ENCODE measurements at places on chromosomes 16 and 17. TPM values are rescaled to one million over a fixed set of nuclear protein-coding genes. Genes with fewer than 3 reads are reported as not detected.

GRCh38 chr16:57749101-57749692 is 13.6 kb downstream of the KATNB1 start:
- no peaks in the 10 kb centered on the region for H3K4me1 ChIP-seq
- H3K4me3 ChIP-seq: no peak overlapping the region
- H3K27ac ChIP-seq: no peak overlapping the region
- H3K36me3 ChIP-seq: no peaks in the 10 kb centered on the region
- no peak for DNase-seq
- no peaks in the 10 kb centered on the region for H3K27me3 ChIP-seq

- no peaks in the 10 kb centered on the region for H3K4me1 ChIP-seq
- no peak for DNase-seq
- H3K4me3 ChIP-seq: no peak overlapping the region
- H3K36me3 ChIP-seq: no peaks in the 10 kb centered on the region
Measured at GRCh38 chr16:82846806-82847205, 220.0 kb downstream of the CDH13 start.

- H3K4me3 ChIP-seq: no peak overlapping the region
- no peak for DNase-seq
- no peak overlapping the region for H3K27ac ChIP-seq
- H3K36me3 ChIP-seq: no peaks in the 10 kb centered on the region
Measured at GRCh38 chr17:29607557-29608195, 14.7 kb downstream of the ANKRD13B start.

DNA sequence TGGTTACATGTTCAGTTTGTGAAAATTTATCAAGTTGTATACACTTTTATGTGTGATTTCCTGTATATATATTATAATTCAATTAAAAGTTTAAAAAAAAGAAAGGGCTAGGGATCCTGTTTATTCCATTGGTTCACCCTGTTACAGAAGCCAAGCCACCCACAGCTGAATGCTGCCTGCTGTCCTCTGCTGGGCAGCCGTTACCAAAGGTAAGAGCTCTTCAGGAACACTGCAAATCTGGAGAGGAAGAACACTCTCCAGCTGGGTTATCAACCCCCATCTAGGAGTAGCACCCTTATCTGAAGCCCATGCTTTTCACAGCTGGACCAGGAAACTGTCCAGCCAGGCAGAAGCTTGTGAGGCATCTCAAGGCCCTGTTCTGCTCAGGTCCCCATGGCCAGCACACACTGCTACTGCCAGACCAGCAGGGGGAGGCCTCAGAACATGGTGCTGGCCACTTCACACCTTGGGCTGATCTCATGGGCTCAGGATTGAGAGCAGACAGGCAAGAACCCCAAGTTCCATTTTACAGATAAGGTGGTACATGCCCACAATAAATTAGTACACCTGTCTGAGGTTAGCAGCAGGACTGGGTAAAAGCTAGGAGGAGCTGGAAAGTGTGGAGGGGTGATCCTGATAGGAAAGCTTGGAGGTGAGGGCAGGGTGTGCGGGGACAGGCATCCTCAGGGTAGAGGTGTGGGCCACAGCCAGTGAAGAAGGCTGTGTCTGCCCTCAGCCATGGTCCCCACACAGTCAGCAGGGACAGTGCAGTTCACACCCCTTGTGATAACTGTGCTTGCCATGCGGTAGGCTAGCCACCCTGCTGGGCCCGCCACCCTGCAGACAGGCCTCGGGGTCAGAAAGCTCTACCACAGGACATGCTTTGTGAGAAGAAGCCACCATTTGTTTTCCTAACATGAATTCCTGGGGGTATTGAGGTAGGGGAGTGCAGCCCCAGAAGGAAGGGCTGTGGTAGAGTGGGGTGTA is 54.3 kb upstream of the SREBF1 start:
- no peaks in the 10 kb centered on the region for H3K27me3 ChIP-seq
- DNase-seq: peak; percentile 89
- H3K27ac ChIP-seq: peak overlapping the region; percentile 50

GRCh38 chr17:51373489-51374152 is 113.3 kb downstream of the UTP18 start:
- H3K36me3 ChIP-seq: no peaks in the 10 kb centered on the region
- no peak overlapping the region for H3K27ac ChIP-seq
- no peak overlapping the region for H3K4me3 ChIP-seq
- H3K4me1 ChIP-seq: no peaks in the 10 kb centered on the region
- no peaks in the 10 kb centered on the region for H3K27me3 ChIP-seq
- DNase-seq: no peak

DNA sequence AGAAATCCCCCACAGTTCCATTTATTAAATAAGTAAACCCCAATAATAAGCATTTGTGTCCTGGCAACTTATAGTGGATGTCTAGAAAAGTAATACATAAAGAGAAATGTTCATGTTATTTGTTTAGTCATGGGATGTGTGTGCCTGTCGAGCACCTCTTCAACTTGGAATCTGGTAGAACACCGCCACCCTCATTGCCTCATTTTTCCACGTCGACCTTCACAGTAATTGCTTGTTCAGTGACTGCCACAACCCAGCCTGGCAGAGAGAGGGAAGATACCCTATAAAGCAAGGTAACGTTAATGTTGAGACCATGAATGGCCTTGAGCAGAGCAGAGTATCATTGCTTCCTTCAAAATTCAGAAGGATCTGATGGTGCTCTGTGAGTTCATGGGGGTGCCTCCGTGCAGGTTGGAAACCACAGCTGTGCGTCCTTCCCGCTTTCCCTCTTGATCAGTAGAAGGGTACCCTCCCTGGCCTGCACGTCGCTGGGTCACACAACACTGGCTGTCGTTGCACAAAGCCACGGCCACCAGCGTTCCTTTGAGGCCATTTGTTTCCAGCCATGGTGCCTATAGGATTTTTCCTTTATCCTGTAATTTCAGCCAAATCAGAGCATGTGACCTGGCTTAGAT is 3.7 kb upstream of the DNASE1 start:
- DNase-seq: no peak
- no peak overlapping the region for H3K27ac ChIP-seq
- no peaks in the 10 kb centered on the region for H3K27me3 ChIP-seq

- no peak for DNase-seq
- no peaks in the 10 kb centered on the region for H3K4me1 ChIP-seq
- H3K27me3 ChIP-seq: no peaks in the 10 kb centered on the region
- H3K36me3 ChIP-seq: no peaks in the 10 kb centered on the region
- H3K27ac ChIP-seq: no peak overlapping the region
Measured at GRCh38 chr16:80752541-80752940, 51.9 kb downstream of the CDYL2 start.

DNA sequence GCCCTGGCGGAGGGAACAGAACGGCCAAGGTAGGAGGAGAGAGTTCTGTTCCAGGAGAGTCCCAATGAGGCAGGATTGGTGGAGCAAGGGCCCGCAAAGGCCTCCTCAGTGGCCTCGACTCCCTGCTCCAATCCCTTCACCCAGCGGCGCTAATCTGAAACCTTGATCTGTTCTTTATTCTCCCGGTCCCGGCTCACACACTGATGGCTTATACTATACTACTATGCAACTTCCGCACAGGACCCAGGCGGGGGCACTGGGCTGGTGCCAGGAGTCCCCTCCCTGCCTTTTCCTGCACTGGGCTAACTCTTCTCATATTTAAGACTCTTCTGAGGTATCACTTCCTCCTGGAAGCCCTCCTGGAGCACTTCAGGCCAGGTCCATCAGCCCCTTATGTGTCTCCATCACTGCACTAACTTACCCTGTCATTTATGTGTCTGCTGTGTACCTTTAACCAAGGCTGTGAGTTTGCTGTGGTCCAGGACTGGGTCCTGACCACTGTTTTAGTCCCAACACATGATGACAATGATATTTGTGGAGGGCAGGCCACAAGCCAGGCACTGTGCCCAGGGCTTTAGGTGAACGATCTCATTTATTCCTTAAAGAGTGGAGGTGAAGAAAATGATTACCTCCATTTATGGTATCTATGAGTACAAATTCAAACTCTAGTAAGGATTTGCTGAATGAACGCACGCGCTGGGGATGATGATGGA is 6.8 kb downstream of the CCDC102A start:
- H3K27me3 ChIP-seq: no peaks in the 10 kb centered on the region
- no peak for DNase-seq
- peaks cover 18% of the 10 kb centered on the region for H3K4me1 ChIP-seq
- H3K4me3 ChIP-seq: no peak overlapping the region
- H3K36me3 ChIP-seq: no peaks in the 10 kb centered on the region

DNA sequence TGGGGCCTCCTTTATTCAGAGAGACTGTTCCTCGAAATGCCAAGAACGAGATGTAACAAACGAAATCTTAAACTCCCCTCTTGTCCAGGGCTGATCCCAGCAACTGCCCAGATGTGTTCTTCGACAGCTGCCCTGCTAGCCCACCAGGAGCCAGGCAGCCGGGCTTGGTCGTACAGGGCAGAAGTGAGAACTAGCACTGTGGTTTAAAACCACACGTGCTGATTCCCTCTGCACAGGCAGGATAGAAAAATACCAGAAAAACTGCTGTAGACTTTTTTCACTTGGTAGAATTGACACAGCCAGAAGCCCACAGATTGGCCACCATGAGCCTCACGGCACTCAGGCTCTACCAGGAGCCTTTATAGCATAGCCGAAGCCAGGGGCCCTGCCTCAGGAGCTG is 33.1 kb downstream of the PLD6 start:
- H3K27ac ChIP-seq: no peak overlapping the region
- no peak overlapping the region for H3K4me3 ChIP-seq
- peaks cover 62% of the 10 kb centered on the region for H3K36me3 ChIP-seq
- DNase-seq: no peak
- no peaks in the 10 kb centered on the region for H3K27me3 ChIP-seq

DNA sequence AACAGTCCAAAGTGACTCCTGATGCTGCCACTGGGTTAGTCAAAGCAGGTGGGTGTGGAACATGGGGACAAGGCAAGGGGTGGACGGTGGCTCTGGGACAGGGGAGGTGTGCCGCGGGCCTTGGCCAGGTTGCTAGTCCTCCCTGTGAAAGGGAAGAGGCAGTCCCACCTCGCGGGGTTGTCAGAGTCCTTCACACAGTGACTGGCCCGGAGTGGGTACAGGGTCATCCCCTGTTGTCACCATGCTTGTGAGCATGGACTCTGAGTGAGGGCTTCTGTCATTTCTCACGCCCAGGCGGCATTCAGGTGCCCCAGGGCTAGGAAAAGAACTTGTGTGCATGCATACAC is 3.1 kb upstream of the ZNF469 start:
- H3K4me1 ChIP-seq: peaks cover 9% of the 10 kb centered on the region
- H3K27me3 ChIP-seq: no peaks in the 10 kb centered on the region
- H3K36me3 ChIP-seq: no peaks in the 10 kb centered on the region
- no peak for DNase-seq

TMEM98 gene
- 121 TPM for total RNA-seq

GRCh38 chr17:75440738-75441448 is 15.5 kb upstream of the TMEM94 start:
- H3K4me3 ChIP-seq: no peak overlapping the region
- H3K36me3 ChIP-seq: no peaks in the 10 kb centered on the region
- H3K27me3 ChIP-seq: no peaks in the 10 kb centered on the region
- no peak for DNase-seq

DNA sequence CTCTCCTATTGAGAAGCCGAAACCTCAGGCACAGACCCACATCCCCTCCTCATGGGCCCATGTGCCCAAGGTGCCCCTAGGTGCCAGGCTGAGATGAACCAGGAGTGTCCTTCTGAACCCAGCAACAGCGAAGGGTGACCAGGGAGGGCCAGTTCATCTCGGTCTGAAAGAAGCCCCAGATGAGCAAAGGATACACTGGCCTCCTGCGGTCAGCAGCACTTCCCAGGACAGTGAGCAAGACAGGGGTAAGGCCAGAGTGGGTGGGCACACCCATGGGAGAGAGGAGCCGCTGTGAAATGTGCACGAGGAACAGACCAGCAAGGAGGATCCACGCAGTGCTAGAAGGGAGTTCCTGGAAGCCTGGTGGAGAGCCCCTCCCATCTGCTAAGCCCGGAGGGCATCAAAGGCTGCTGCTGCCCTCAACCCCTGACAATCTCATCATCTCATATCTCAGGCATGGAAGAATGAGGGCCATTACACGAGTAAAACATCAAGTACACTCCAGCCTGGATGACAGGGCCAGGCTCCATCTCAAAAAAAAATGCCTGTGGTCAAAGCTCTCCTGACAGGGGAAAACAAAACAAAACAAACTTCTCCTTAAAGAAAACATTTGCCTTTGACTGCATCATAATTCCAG is 3.3 kb upstream of the HBZ start:
- H3K36me3 ChIP-seq: no peaks in the 10 kb centered on the region
- H3K4me3 ChIP-seq: no peak overlapping the region
- no peaks in the 10 kb centered on the region for H3K27me3 ChIP-seq
- peaks cover under 1% of the 10 kb centered on the region for H3K4me1 ChIP-seq
- no peak for DNase-seq
- H3K27ac ChIP-seq: no peak overlapping the region

- H3K27me3 ChIP-seq: no peaks in the 10 kb centered on the region
- no peaks in the 10 kb centered on the region for H3K36me3 ChIP-seq
- no peak overlapping the region for H3K4me3 ChIP-seq
- H3K4me1 ChIP-seq: peaks cover 22% of the 10 kb centered on the region
- no peak overlapping the region for H3K27ac ChIP-seq
Measured at GRCh38 chr16:57616241-57616640, 12.2 kb upstream of the ADGRG1 start.

TEFM gene
- 15.9 TPM for total RNA-seq

- H3K4me3 ChIP-seq: no peak overlapping the region
- no peaks in the 10 kb centered on the region for H3K36me3 ChIP-seq
- H3K27ac ChIP-seq: no peak overlapping the region
- H3K4me1 ChIP-seq: peaks cover 11% of the 10 kb centered on the region
Measured at GRCh38 chr16:81483064-81483969, 38.7 kb downstream of the CMIP start.

DNA sequence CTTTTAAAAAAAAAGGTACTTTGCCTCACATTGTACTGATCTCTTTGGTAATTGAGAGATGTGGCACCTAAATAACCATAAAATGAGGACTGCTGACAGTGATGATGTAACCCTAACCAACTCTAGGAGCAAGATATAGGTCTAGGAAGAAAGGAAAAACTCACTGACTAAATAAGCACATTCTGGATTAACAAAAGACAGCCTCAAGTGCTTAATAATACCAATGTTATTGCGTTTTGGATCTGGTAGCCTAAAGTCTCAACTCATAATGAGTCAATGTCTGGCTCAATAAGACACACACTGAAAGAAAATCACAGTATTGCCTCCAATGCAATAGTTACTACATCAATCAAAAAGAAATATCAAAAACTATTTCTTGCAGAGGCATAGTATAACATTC is 3.0 kb downstream of the ERN1 start:
- H3K27me3 ChIP-seq: no peaks in the 10 kb centered on the region
- H3K36me3 ChIP-seq: no peaks in the 10 kb centered on the region
- DNase-seq: no peak
- peaks cover 23% of the 10 kb centered on the region for H3K4me1 ChIP-seq

GRCh38 chr17:291587-291986 is 61.0 kb downstream of the RPH3AL start:
- no peaks in the 10 kb centered on the region for H3K27me3 ChIP-seq
- H3K4me3 ChIP-seq: no peak overlapping the region
- DNase-seq: no peak
- no peaks in the 10 kb centered on the region for H3K36me3 ChIP-seq

GRCh38 chr16:3696425-3697218 is 20.7 kb downstream of the TRAP1 start:
- H3K4me1 ChIP-seq: no peaks in the 10 kb centered on the region
- H3K36me3 ChIP-seq: no peaks in the 10 kb centered on the region
- no peak overlapping the region for H3K27ac ChIP-seq

TADA2A gene
- total RNA-seq: 21.6 TPM
